CD4-positive, CD25-positive, alpha-beta regulatory T cell (primary cell): ENCODE measurements at places on chromosomes 4 and X. TPM values are rescaled to one million over a fixed set of nuclear protein-coding genes. Genes with fewer than 3 reads are reported as not detected.

GRCh38 chr4:183303301-183303700, 16.8 kb downstream of the CLDN22 start:
- no peaks in the 10 kb centered on the region for H3K36me3 ChIP-seq
- H3K27me3 ChIP-seq, result no peaks in the 10 kb centered on the region
- no peak overlapping the region for H3K27ac ChIP-seq

DNA sequence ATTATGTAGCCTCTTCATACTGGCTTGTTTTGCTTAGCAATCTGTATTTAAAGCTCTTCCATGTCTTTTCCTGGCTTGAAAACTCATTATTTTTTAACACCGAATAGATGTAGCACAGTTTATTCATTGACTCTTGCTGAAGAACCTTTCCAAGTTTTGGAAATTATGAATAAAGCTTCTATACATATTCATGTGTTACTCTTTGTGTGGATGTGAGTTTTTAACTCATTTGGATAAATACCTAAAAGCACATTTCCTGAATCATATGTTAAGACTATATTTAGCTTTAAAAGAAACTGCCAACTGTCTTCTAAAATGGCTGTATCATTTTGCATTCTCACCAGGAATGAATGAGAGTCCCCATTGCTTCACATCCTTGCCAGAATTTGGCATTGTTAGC, 2061.7 kb upstream of the AGA start:
- H3K27me3 ChIP-seq, result no peaks in the 10 kb centered on the region
- H3K36me3 ChIP-seq, result no peaks in the 10 kb centered on the region
- H3K4me1 ChIP-seq, result no peaks in the 10 kb centered on the region
- no peak overlapping the region for H3K27ac ChIP-seq
- DNase-seq, result no peak

- H3K27me3 ChIP-seq, result no peaks in the 10 kb centered on the region
- H3K27ac ChIP-seq, result no peak overlapping the region
- H3K36me3 ChIP-seq, result no peaks in the 10 kb centered on the region
- no peak overlapping the region for H3K4me3 ChIP-seq
Measured at GRCh38 chr4:112840061-112840460, 203.1 kb downstream of the LARP7 start.

Gene AFAP1
- total RNA-seq, result 5.0 TPM

GRCh38 chr4:41665636-41666207, 82.8 kb downstream of the PHOX2B start:
- H3K27ac ChIP-seq, result no peak overlapping the region
- no peaks in the 10 kb centered on the region for H3K4me1 ChIP-seq
- no peaks in the 10 kb centered on the region for H3K27me3 ChIP-seq
- H3K4me3 ChIP-seq, result no peak overlapping the region

Gene OTC
- not detected for total RNA-seq

Gene MAGEA4
- not detected for total RNA-seq

GRCh38 chr4:30847167-30847566, 127.0 kb downstream of the PCDH7 start:
- H3K4me3 ChIP-seq, result no peak overlapping the region
- no peaks in the 10 kb centered on the region for H3K4me1 ChIP-seq
- H3K27me3 ChIP-seq, result no peaks in the 10 kb centered on the region
- no peak for DNase-seq
- no peak overlapping the region for H3K27ac ChIP-seq

DNA sequence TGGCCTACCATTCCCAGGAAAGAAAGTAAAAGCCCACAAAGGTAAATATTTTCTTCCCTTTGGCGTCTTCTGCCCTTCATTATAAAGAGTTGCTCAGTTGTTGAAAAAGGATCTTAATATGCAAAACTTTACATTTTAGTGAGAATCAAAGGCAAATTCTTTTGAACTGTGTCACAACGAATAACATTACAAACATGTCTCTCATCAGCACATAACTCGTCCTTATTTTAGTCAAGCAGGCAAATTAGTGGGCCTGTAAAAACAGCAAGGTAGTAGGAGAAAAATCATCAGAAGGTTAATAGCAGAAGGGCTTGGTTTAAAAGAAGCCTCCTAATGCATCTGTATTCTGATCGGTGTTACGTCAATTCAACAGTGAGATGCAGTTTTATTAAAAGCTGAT, 647.3 kb upstream of the DIPK2B start:
- DNase-seq, result no peak
- no peaks in the 10 kb centered on the region for H3K36me3 ChIP-seq
- H3K27ac ChIP-seq, result no peak overlapping the region
- no peak overlapping the region for H3K4me3 ChIP-seq
- H3K27me3 ChIP-seq, result no peaks in the 10 kb centered on the region

DNA sequence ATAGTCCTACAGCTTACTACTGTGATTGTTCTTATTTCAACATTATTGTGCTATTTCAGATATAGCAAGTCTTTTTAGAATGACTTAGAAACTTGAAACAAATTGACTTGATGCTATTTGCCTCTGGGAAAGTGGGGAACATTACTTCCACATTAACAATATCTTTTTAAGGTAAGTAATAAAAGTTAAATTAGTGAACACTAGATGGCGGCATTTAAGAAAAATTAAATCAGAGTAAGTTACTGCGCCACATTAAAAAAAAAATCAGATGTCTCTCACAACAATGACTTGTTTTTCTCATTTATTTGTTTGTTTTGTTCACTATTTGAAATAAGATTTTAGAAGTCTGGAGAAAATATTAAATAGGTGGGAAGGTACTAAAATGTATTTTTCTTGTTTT, 1026.9 kb upstream of the SLIT2 start:
- H3K4me1 ChIP-seq, result no peaks in the 10 kb centered on the region
- no peaks in the 10 kb centered on the region for H3K27me3 ChIP-seq
- no peak overlapping the region for H3K4me3 ChIP-seq

Gene NDNF
- total RNA-seq, result not detected

DNA sequence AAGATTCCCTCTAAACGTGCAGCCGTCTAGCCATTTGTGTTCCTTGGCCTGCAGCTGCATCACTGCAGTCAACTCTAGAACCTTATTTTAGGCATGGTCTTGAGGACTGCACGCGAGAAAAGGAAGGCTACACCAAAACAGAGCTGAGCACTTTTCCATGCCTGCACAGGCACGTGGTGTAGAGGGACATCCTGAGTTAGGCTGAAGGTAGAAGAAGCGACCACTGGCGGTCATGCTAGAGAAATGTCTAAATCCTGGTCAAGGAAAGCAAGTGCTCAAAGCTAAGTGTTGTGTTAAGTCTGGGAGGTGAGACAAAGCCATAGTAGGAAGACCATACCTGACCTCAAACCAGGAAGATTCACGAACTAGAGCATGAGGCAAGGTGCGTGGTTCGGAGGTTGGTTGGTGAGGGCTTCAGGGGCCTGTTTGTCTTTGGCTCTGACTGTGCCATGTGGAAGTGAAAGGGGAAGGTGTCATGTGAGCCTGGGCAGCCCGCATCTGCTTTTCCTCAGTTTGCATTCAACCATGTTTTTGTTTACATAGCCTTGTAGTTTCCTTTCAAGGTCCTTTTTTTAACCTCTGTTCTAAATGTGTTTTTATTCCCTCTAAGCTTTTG, 203.8 kb downstream of the AASDH start:
- no peak overlapping the region for H3K4me3 ChIP-seq
- no peak overlapping the region for H3K27ac ChIP-seq
- peaks cover 2% of the 10 kb centered on the region for H3K27me3 ChIP-seq
- no peaks in the 10 kb centered on the region for H3K4me1 ChIP-seq
- DNase-seq, result no peak

Gene BMP3
- total RNA-seq, result not detected

Gene GPM6B
- not detected for total RNA-seq

- no peaks in the 10 kb centered on the region for H3K36me3 ChIP-seq
- no peaks in the 10 kb centered on the region for H3K4me1 ChIP-seq
- no peak for DNase-seq
- H3K27ac ChIP-seq, result no peak overlapping the region
Measured at GRCh38 chrX:41478381-41478911, 31.3 kb downstream of the NYX start.

Gene TNIP2
- 87.7 TPM for total RNA-seq

GRCh38 chr4:20418861-20419451, 167.3 kb downstream of the SLIT2 start:
- peak; percentile 7 for DNase-seq
- no peaks in the 10 kb centered on the region for H3K36me3 ChIP-seq
- peak overlapping the region; percentile 27 for H3K4me3 ChIP-seq
- no peak overlapping the region for H3K27ac ChIP-seq
- H3K27me3 ChIP-seq, result no peaks in the 10 kb centered on the region
- no peaks in the 10 kb centered on the region for H3K4me1 ChIP-seq

GRCh38 chrX:39372115-39372514, 570.9 kb downstream of the MID1IP1 start:
- H3K4me3 ChIP-seq, result no peak overlapping the region
- H3K36me3 ChIP-seq, result no peaks in the 10 kb centered on the region
- H3K4me1 ChIP-seq, result no peaks in the 10 kb centered on the region
- H3K27ac ChIP-seq, result no peak overlapping the region
- H3K27me3 ChIP-seq, result no peaks in the 10 kb centered on the region

Gene GABRA4
- not detected for total RNA-seq

- DNase-seq, result no peak
- H3K4me3 ChIP-seq, result no peak overlapping the region
- H3K27me3 ChIP-seq, result peaks cover 7% of the 10 kb centered on the region
- H3K4me1 ChIP-seq, result no peaks in the 10 kb centered on the region
- H3K36me3 ChIP-seq, result no peaks in the 10 kb centered on the region
Measured at GRCh38 chr4:83146841-83147240, 32.3 kb upstream of the PLAC8 start.

Gene UCP1
- not detected for total RNA-seq

- no peak overlapping the region for H3K27ac ChIP-seq
- no peaks in the 10 kb centered on the region for H3K36me3 ChIP-seq
- DNase-seq, result no peak
- no peak overlapping the region for H3K4me3 ChIP-seq
- no peaks in the 10 kb centered on the region for H3K27me3 ChIP-seq
Measured at GRCh38 chr4:156193800-156194199, 240.1 kb upstream of the CTSO start.

DNA sequence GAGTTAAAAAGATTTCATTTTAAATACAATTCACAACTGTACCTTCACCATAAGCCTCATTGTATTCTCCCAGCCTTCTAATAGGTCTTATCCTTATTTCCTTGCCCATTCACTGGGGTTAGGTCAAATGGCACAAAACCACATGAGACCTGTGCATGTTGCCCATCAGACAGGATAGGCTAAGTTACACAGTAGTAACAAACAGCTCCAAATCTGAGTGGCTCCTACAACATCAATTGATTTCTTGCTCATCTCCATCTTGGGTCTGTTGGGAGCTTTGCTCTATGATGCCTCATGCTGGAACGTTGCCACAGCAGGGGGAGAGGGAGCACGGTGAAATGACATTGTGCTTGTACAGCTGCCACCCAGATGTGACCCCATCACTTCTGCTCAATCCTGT, 70.6 kb downstream of the DHX15 start:
- no peak overlapping the region for H3K4me3 ChIP-seq
- peaks cover 4% of the 10 kb centered on the region for H3K36me3 ChIP-seq
- H3K27me3 ChIP-seq, result no peaks in the 10 kb centered on the region
- no peaks in the 10 kb centered on the region for H3K4me1 ChIP-seq
- no peak overlapping the region for H3K27ac ChIP-seq

DNA sequence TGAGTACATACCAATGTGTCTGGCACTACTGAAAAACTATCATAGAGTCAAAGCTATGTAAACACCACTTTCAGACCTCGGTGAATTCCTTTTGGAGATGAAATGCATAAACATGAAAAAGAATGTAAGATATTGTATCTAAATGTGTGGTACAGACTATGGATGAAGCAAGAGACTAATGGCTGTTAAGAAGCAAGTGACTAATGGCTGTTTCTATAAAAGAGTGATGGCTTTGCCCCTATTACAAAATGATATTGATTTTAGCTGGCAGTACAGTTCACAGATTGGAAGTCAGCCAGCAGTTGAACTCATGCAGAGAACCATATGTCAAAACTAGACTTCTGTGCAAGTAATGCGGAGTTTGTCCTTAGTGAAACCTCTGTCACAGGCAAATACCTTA, 359.3 kb downstream of the GRXCR1 start:
- no peaks in the 10 kb centered on the region for H3K4me1 ChIP-seq
- H3K4me3 ChIP-seq, result no peak overlapping the region
- no peaks in the 10 kb centered on the region for H3K36me3 ChIP-seq
- no peak for DNase-seq
- no peaks in the 10 kb centered on the region for H3K27me3 ChIP-seq

DNA sequence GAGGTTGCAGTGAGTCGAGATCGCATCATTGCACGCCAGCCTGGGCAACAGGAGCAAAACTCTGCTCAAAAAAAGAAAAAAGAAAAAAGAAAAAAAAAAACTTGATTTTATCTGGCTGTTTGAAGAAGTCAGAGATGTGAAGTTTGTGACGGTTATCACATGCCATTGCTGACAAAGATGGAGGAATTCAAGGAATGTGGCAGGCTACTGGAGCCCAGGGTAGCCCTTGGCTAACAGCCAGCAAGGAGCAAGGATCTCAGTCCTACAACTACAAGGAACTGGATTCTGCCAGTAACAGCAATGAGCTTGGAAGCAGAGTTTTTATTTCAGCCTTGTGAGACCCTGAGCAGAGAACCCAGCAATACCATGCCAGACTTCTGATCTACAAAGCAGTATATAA, 24.3 kb upstream of the TET2 start:
- no peaks in the 10 kb centered on the region for H3K36me3 ChIP-seq
- no peaks in the 10 kb centered on the region for H3K4me1 ChIP-seq
- no peak overlapping the region for H3K27ac ChIP-seq
- no peak overlapping the region for H3K4me3 ChIP-seq

DNA sequence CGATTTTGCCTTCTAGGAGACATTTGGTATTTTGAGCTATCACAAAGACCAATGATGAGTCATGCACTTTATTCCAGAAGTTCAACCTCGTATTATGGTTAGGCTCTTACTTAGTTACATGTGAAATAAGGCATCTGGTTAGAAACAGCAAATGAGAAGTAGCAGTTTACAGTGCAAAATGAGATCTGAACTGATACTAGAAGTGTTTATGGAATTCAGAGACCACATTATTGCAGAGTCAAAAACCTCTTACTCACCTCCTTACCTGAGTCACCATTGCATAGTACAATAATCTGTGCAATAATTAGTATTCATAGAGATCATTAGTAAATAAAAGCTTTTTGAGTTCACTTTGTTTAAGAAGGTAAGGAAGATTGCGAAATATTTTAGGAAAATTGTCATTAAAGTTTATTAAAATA, 38.7 kb downstream of the SEC24B start:
- H3K4me1 ChIP-seq, result peaks cover 4% of the 10 kb centered on the region
- H3K4me3 ChIP-seq, result no peak overlapping the region
- H3K27me3 ChIP-seq, result no peaks in the 10 kb centered on the region
- peak overlapping the region; percentile 11 for H3K27ac ChIP-seq
- no peak for DNase-seq

GRCh38 chrX:21374163-21374993, at the start of gene CNKSR2:
Gene CNKSR2, plus strand, starts transcription at chrX:21374418. Its CDS starts 480 bp downstream, at chrX:21374898.
- DNase-seq, result peak; percentile 69
- peak within 1 kb of the TSS; percentile 67 for H3K27ac ChIP-seq
- peaks cover 23% of the 10 kb centered on the region for H3K4me1 ChIP-seq
